ENCODE measurements at places on chromosomes 4 and X. TPM values are rescaled to one million over a fixed set of nuclear protein-coding genes. Genes with fewer than 3 reads are reported as not detected.

DNA sequence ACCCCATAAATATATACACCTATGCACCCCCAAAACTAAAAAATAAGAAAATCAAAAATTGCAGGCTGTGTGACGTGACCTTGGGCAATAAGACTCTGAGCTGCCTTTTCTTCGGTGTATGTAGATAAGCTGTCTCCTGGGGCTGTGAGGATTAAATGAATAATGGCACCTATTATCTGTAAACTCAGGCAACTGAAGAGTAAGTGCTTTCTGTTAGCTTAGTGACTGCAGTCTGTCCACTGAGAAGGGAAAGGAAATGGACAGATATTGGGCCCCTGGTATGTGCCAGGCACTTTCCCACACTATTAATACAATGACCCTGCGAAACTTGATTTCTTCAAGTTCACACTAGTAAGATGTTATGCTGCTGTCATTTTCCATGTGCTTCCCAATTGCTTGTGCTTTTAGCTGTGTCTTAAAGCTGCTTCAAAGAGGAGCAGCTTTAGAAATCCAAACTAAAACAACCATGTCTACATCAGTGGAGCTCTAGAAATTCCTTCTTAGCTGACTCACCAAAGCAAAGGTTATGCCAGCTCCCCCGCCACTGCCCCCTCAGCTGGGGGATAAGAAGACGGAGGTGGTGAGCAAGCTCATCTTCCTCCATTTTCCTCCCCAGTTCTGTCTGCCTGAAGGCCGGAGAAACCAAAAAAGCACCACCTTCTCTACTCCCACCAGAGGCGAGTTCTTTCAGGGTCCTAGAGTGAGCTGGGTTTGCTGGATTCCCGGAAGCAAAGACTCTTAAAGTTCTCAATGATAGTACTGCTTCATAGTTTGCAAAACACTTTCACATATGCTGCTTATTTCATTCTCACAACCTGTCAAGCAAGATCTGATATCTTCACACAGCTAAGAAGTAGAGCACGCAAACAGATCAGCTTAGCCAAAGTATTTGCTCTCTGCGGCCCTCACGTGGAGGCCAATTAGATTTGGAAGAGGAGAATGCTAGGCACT, 8.8 kb upstream of the DGAT2L6 start:
- DNase-seq = no peak

- DNase-seq = no peak
Observed at GRCh38 chrX:17547658-17548057, 172.7 kb downstream of the NHS start.

- no peak for DNase-seq
Observed at GRCh38 chr4:86500527-86500926, 93.6 kb upstream of the PTPN13 start.

DNA sequence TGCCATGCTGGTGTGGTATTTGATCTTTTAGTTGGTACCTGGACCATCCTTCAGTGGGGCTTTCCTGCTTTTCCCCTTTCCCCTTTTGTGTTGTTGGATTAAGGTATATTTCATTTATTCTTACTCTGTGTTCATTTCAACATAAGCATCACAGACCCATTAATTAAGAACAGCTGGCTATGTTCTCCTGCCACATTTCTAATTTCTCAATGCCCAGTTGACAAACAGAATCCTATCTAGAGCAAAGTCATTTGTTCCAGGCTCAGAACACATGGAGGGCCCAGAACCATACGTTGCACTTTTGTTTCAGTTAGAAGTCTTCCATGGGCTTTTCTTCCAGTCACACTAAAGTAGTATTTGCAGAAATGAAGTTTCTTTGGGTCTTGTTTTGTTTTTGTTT, 46.1 kb upstream of the EOLA2 start:
- DNase-seq = no peak

GRCh38 chr4:153764601-153765368, 5.0 kb upstream of the RNF175 start:
- DNase-seq = no peak

- no peak for DNase-seq
Observed at GRCh38 chr4:2135083-2135482, 76.0 kb downstream of the NAT8L start.

GRCh38 chr4:22477136-22477812, 38.6 kb downstream of the ADGRA3 start:
- no peak for DNase-seq

DNA sequence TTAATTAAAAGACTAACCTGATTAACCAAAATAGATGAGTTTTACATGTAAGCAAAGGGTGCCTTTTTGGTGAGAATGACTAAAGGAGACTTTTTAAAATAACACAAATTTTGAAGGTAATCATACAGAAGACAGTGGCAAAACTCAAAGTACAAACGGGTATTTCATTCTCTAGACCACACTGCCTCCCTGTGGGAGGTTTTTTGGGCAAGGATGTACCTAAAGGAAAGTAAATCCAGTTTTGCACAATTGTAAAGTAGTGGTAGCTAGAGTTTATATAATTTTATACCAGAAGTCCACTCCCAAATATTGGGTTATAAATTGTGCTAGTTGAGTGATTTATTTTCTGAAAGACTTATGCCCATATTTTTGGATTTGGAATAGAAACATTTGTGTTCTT, 201.0 kb downstream of the PAPSS1 start:
- no peak for DNase-seq

GAGE12E gene
- not detected for polyA plus RNA-seq

ZNF674 gene
- polyA plus RNA-seq = 0.77 TPM

ASB5 gene
- polyA plus RNA-seq = not detected

ARMCX1 gene
- 5.2 TPM for polyA plus RNA-seq

CXCL8 gene
- polyA plus RNA-seq = 0.59 TPM
